MM.1S (cell line): ENCODE measurements at places on chromosomes 16 and 17.

DNA sequence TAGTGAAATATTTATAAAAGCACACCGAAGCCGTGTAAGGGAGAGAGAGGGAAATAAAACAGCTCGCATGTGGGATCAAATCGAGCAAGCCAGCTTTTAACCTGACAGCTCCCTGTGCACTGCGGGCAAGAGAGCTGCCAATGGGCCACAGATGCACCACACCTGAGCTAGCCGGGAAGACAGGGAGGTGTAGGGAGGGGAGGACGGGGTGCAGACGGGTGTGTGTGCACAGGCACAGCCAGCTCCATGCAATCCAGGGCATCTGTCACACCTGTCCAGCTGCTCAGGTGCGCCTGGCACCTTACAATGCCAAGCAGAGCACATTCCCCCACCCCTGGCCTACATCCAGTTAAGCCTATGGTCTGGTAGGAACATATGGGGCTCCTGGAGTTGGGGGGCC lies 70.0 kb downstream of the C16orf78 start:
- DNase-seq, result no peak

GRCh38 chr17:79552824-79553223 lies 58.0 kb downstream of the RBFOX3 start:
- DNase-seq, result no peak

DNA sequence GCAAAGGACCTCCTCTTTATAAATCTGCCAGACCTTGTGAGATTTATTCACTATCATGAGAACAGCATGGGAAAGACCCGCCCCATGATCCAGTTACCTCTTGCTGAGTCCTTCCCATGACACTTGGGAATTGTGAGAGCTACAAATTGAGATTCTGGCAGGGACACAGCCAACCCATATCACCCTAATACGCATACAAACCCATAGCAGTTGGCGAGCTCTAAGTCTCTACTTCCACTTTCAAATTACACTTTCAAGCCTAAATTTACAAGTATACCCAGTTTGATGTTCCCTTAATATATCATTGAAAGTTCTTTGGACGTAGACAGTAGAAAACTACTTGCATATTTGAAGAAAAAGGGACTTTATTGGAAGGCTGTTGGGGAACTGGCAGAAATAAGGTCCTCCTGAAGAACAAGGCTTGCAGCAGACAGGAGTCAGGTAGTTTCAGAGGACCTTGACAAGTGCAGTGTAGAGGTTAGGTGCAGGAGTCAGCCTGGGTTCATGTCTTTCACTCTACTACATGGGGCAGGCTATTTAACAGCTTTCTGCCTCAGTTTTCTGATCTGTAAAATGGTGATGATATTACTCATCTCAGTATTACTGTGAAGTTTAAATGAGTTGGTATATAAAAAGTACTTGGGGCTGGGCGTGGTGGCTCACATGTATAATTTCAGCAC lies 107.9 kb upstream of the EEF2KMT start:
- DNase-seq, result no peak

DNA sequence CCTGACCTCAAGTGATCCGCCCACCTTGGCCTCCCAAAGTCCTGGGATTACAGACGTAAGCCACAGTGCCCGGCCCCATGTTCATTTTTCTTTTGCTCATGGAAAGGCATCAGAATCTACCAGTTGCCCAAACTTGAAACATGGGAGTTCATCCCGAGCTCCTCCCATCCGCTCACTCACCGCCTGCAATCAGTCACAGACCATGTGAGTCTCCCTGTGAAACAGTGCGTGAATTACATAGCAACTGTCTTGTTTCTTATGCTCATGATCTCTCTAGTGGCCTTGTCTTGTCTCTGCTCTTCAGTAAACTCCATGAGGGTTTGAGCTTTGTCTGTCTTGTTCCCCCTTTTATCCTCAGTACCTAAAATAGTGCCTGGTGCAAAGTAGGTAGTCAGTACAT lies 52.1 kb upstream of the TNRC6A start:
- DNase-seq, result no peak

GRCh38 chr16:57235128-57236021 lies 9.7 kb upstream of the ARL2BP start:
- DNase-seq, result no peak

- no peak for DNase-seq
Measured at GRCh38 chr17:45388604-45389325, 43.9 kb downstream of the ARHGAP27 start.

DNA sequence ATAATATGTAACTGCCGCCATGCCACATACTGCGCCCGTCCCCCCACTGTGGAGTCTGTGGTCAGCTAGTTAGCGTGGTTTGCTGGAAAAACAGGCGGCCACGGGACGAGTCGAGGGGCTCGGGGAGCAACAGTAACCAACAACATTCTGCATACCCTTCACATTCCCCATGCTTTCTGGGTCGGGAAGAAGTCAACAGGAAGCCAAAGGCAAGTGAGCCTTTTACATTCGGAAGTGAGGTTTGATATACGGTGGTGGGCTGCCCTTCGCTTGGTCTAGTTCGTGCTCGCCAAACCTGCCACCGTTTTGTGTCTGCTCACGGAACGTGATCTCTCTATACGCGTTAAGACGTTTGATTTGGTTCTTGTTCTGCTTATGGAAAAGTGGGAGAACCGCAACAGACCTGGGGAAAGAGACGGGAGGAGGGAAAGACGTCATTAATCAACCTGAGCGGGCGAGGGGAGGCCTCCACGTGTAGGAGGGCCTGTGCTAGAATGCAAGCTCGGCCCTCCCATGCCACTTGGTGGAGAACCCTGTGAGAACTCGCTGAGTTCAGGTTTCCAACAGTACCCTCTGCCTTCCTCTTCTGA lies 28.9 kb upstream of the CFAP20 start:
- no peak for DNase-seq

- DNase-seq, result peak; percentile 37
Measured at GRCh38 chr16:66933776-66934137, 445 bp downstream of the CIAO2B start.

GRCh38 chr16:74202009-74202408 lies 94.6 kb upstream of the PSMD7 start:
- DNase-seq, result no peak

GRCh38 chr16:69283851-69284250 lies 27.3 kb upstream of the VPS4A start:
- DNase-seq, result no peak

GRCh38 chr17:51352798-51353197 lies 92.5 kb downstream of the UTP18 start:
- no peak for DNase-seq

GRCh38 chr16:73420244-73420643 lies 372.3 kb upstream of the ZFHX3 start:
- no peak for DNase-seq

- DNase-seq, result peak; percentile 37
Measured at GRCh38 chr16:89860747-89861304, 12.6 kb upstream of the TCF25 start.

- no peak for DNase-seq
Measured at GRCh38 chr16:68506331-68507053, 32.6 kb upstream of the ZFP90 start.

- no peak for DNase-seq
Measured at GRCh38 chr16:13503960-13504635, 415.9 kb upstream of the ERCC4 start.

GRCh38 chr16:51579652-51580360 lies 428.7 kb upstream of the SALL1 start:
- no peak for DNase-seq

DNA sequence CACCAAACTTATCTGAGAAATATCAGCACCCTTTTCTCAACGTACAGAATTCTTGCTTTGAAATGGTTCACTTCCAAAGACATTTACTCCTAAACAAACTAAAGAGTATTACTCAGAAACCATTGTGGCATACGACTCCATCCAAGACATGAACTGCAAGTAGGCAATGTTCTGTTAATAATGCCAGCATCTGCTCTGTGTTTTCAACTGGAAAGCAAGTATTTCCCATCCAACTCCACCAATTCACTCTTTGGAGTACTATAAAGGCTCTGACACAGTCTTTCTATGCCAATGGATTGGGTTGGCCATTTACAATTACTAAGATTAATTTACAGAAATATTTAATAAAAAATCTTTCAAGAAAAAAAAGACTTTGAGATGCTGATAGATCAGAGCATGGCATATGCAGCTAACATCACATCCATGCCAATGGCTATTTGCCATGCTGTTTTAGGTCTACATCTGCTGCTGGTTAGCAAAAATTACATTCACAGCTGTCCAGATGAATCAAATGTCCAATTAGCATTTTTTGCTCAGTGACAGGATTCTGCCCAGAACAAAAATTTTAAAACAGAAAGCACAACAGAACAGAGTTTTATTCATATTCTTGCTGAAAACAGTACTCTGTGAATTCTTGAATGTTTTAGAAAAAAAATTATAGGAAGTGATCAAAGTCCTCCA lies 65.9 kb upstream of the HLF start:
- DNase-seq, result no peak

DNA sequence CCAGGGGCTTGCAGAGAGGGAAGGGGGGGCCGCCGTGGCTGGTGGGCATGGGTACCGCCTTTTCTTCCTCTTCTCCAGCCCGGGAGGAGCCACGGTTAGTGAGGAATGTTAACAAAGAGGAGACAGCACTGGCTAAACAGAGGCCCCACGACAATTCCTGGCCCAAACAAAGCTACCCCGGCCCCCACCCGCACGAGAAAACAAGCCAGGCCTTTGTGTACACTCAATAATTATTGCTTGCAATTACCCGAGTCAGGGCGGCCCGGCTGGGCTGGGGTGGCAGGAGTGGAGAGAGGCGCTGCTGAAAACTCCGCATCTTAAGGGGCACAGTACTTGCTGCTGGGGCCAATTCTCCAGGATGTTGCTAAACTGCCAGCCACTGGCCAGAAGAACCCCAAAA lies 56.4 kb downstream of the IRX5 start:
- DNase-seq, result no peak

DNA sequence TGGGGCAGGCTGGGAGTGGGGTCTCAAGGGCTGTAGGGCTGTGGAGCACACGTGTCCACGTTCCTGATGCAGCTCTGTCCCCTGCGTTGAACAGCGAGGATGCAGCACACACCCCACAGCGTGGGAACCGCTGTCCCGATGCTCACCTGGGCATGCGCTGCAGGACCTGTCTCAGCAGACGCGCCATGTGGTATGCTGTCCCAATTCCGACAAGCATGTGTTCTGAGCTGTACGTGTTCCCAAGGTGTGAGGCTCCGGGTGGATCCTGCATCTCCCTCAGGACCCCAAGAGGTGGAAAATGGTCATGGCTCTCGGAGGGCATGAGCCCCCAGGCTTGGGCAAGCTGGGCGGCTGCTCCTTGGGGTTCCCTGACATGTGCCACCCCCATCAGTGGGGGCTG lies 34.2 kb downstream of the ENGASE start:
- DNase-seq, result no peak

- peak; percentile 16 for DNase-seq
Measured at GRCh38 chr16:89037261-89038152, 56.1 kb upstream of the ACSF3 start.
